Transverse colon (tissue), 4 donors: ENCODE measurements at places on chromosomes 5 and 9. TPM values are rescaled to one million over a fixed set of nuclear protein-coding genes. Genes with fewer than 3 reads are reported as not detected.

DNA sequence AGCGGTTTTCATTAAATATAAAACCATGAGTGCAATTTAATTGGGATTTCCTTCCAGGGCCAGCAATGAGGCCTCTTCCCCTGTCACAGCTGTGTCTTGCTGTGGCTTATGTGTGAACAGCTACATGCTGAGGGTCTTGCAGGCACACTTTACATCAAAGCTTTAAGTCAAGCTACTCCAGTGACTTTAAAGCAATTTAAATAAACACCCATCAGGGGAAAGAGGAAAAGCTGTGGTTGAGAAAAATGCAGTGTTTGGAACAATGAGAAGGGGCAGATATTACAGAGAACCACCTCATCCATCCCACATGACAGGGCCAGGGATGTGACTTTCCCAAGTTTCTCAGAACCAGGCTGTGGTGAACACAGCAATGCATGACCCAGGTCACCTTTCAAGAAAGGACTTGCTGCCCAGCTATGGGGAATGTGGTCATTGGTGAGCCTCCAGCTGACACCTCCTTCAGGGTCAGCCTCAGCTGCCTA, 115.9 kb upstream of the LPAR1 start:
- no peak for DNase-seq

The FGD3 gene
- not detected for total RNA-seq

GRCh38 chr5:158881091-158881880, 218.4 kb downstream of the EBF1 start:
- no peak for DNase-seq

The HMCN2 gene
- 40.0 TPM for total RNA-seq

- no peak for DNase-seq
Observed at GRCh38 chr9:113776194-113776593, 99.9 kb upstream of the ZNF618 start.

DNA sequence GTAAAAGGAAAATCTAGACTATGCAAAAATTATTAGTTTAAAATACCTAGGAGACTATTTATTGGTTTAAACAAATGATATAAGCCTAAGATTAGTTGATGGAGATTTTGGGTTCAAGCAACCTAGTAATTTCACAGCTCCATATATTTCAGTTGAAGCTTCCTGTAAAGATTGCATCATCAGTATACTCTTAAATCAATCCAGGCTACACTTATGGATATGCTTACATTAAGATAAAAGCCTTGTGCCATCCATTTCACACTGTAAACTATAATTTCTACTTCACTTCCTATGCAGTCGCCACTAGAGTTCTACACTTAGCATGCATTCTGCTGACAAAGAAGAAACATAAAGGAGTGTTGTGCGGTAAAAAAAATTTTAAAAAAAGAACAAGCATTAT, 7.3 kb upstream of the LIX1 start:
- no peak for DNase-seq

GRCh38 chr9:6054280-6055099, 39.1 kb upstream of the RANBP6 start:
- DNase-seq: peak; percentile 64

The FOXD4L4 gene
- total RNA-seq: not detected

The OR1K1 gene
- total RNA-seq: not detected

The ZFP2 gene
- 1.7 TPM for total RNA-seq

The NPM1 gene
- 451 TPM for total RNA-seq

GRCh38 chr5:89377767-89378455, 494.9 kb upstream of the MEF2C start:
- DNase-seq: no peak

DNA sequence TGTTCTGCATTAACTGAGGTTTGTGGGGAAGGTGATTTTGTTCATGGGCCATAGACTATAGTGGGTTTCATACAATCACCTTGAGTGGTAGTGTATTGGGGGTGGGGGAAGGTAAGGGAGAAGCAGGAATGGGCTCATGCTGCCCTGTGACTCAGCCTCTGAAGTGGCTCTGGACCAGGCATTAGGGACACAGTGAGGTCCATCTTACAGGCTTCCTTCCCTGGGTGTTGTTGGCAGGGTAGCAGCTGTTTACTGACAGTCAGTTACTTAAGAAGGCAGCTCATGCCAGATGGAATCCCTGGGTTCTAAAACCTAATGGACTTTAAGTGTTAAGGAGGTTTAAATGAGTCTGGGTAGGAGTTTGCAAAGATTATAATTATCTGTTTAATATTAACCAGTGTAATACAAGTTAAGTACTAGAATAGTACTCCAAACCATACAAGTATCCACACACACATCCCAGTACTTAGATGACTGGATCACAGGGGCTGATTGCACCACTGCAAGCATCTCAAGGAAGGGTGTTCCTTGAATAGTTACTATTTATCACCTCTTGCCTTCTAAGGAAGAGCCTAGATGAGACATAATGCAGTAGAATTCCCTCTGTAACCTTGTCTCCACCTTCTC, 59.3 kb downstream of the CAST start:
- DNase-seq: no peak

The GABRB2 gene
- total RNA-seq: 0.55 TPM

The POC5 gene
- 5.8 TPM for total RNA-seq

GRCh38 chr5:120794121-120794520, 330.0 kb downstream of the PRR16 start:
- no peak for DNase-seq

- no peak for DNase-seq
Observed at GRCh38 chr5:68499987-68500386, 284.4 kb downstream of the PIK3R1 start.

The EFNA5 gene
- 14.9 TPM for total RNA-seq

The PURA gene
- total RNA-seq: 7.4 TPM

The ADGRD2 gene
- not detected for total RNA-seq

The HTR4 gene
- total RNA-seq: 20.8 TPM

DNA sequence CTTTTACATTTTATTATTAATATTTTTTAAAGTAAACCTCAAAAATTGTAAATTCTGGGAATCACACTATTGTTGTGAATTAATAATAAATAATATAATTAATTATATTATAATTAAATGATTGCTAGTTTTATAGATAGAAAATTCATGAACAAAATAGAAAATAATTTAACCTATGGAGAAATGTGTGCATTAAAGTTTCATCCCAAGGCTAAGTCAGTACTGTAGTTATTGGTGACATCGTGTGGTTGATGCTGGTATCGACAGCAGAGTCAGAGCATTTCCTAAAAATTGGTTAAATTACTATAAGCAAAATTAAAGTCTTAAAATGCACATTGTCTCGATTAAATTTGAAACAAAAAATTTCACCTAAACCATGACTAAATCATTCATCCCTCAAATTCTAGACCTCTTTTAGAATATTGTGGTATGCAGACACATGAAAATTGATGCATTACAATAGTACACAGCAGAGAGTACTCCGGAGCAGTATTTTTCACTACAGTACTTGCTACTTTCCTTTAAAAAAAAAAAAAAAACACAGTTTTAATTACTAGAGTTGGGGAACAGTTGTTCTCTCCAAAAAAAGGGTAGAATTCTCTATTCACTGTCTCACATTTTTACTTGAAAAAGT, 73.9 kb downstream of the RORB start:
- DNase-seq: no peak

The ESM1 gene
- not detected for total RNA-seq

The FGFR4 gene
- total RNA-seq: 22.9 TPM

GRCh38 chr5:147832541-147832940, 1.1 kb upstream of the SPINK1 start:
- no peak for DNase-seq

DNA sequence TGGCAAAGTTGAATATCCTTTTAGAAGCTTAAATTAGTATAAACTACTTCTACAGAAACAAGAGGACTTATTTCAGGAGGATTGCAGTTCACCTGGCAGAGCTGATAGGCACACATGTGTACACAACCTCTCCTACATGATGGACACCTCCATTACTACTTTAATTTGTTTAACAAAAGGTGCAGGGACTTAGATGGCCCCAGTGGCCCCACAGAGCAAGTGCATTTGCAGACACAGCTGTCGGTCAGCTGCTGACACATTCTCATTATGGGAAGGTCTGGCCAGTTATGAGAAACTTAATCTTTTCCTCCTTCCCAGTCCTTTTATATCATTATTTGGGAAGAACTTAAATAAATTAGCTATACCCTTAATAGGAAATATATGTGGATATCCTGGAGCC, 28.3 kb downstream of the TDRD7 start:
- no peak for DNase-seq

DNA sequence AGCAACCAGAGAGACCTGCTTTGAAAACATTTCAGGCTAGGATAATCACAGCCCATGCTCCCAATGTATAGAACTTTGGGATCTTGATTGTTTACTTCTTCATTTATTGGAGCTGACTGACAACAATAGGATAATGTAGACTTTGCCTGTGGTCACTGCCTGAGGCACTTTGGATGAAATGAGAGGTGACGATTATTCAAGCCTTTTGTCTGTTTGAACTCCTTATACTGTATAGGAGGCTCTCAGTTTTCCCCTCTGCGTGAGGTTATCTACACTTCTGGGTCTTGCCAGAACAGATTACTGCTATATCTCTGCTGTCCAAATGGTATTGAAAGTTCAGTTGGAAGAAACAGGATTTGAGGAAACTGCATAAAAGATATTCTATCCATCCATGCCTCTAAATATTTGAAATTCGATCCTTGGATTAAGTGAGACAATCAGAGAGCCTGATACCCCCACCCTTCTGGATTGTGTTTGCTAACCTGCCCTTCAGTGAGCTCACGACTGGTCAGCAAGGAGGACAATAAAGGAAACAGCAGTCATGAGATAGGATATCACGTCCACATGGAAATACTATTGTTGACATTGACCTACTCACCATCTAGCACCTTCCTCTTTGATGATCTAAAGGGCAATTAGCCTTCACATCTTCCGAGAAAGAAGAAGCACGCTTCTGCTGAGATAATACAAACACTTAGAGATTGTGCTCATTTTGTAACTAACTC, 98.1 kb downstream of the DOCK8 start:
- DNase-seq: no peak

DNA sequence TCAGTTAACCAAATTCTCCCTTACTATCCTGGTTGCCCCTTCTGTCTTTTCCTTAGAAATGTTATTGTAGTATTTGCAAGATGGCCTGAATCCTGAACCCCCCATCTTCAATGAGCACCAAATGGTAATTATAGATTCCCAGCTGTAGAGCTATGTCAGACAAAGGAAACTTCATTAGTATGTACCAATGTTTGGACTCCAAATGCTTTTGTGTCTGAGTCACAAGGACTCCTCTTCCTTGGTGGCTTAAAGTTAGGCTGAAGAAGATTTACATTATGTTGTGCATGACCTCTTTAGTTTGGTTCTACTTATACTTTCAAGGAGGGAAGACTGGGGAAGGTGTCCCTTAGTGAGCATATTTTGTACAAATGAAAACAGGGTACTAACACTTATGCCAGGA, 105.9 kb upstream of the CDKN2B start:
- DNase-seq: no peak

The CDHR2 gene
- total RNA-seq: 120 TPM

- no peak for DNase-seq
Observed at GRCh38 chr5:107474716-107475489, 195.8 kb downstream of the EFNA5 start.

GRCh38 chr5:39671561-39671961, 246.8 kb upstream of the DAB2 start:
- DNase-seq: no peak

The PHF24 gene
- total RNA-seq: 0.16 TPM

DNA sequence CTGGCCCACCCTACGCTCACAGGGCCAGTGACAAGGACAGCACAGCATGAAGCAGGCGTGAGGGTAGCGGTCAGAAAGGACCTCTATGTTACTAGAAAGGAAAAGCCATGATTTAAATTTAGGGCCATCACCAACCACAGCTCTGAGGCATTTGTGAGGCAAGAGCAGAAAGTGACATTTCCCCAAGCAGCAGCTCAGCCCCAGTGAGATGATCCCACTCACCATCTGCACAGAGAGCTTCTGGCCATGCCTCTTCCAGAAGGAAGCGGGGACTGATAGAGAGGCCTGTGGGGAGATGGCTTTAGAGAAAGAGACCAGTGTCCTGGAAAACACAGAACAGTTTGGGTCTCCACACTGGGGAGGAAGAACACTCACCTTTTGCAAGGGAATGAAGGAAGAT, 413.9 kb downstream of the SPOCK1 start:
- DNase-seq: no peak

DNA sequence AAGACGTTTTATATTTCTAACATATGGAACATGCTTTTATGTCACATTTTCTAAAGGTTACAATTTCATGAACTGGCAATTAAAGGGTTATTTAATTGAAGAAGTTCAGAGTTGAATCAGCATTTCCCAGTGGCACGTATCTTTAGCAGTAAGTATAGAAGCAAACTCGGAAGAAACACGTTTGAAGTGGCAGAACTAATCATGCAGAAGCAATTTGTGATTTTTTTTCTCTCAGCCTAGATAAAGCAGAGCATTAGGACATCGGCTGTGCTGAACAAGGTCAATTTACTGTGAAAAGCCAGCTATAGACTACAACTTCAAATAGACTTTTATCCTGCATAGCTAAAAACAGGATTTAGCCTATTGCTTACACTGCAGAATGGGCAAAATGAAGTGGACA, 104.7 kb downstream of the ISL1 start:
- no peak for DNase-seq

GRCh38 chr5:157390551-157391297, 69.3 kb upstream of the NIPAL4 start:
- DNase-seq: peak; percentile 13

GRCh38 chr5:7930011-7930410, 61.1 kb downstream of the MTRR start:
- no peak for DNase-seq

The CBY3 gene
- total RNA-seq: not detected

- DNase-seq: no peak
Observed at GRCh38 chr5:138648841-138649240, 73.6 kb upstream of the HSPA9 start.

DNA sequence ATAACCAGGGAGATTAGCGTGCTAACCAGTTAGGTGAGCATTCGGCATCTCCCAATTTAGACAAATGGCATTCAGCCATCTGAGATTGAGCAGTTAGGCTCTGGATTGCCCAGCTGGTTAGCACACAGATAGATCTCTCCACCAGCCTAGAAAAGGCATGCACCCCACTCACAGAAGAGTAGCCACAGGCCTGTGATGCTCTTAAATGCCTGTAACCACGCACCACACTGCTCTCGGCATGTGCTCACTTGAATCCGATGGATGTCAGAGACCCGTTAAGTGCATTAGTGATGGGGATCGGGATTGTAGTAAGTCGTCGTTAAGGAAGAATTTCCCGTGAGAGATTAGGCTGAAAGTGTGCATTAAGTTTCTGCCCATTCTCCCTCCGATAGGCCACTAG, 23.0 kb downstream of the MARCHF6 start:
- DNase-seq: no peak

The GZMA gene
- not detected for total RNA-seq

The PLPP7 gene
- total RNA-seq: 4.9 TPM

The APBA1 gene
- 11.3 TPM for total RNA-seq

The CNTLN gene
- total RNA-seq: 7.0 TPM

The MAP1B gene
- total RNA-seq: 57.5 TPM

GRCh38 chr5:80092486-80093107, 57.4 kb downstream of the THBS4 start:
- DNase-seq: no peak
